ENCODE measurements at places on chromosomes 5 and 9.

- DNase-seq, result no peak
Measured at GRCh38 chr5:32443541-32444430, 754 bp downstream of the ZFR start.

- DNase-seq, result no peak
Measured at GRCh38 chr9:128428644-128429512, 8.2 kb downstream of the CERCAM start.

DNA sequence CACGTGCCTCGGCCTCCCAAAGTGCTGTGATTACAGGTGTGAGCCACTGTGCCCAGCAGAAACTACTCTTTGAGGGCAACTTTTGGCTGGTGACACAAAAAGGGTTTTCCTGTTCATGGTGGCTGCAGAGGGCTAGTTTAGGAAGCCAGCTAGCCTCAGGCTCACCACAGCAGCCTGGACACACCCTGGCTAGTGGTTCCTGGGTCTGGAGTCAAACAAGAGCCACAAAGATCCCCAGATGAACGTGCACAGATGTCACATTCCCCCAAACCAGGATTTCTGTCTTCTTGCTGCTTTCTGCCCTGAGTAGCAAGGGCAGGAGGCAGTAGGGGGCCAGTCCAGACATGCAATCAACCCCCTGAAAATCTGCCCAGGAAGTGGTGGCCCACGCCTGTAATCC, 6.8 kb downstream of the HBEGF start:
- no peak for DNase-seq

GRCh38 chr5:43623048-43623680, 20.2 kb downstream of the NNT start:
- DNase-seq, result no peak

- no peak for DNase-seq
Measured at GRCh38 chr5:37881359-37881758, 41.5 kb upstream of the GDNF start.

GRCh38 chr5:96297867-96298266, 135.2 kb downstream of the PCSK1 start:
- peak; percentile 99 for DNase-seq

DNA sequence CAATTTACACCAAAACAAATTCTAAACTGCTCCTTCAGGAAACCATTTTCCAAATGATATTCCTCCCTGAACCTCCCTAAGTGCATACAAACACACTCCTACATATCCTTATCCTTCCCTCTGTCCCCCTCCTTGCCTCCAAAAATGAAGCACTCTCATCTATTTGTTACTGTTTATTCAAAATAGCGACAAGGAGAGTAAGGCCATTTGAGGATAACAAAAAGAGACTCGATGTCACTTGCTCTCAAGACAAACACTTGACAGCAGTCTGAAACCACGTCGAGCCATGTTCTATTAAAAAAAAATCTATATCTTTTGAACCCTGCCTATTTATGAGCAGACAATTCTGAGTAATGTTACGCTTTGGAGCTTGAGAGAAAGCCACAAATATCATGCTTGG, 547.9 kb downstream of the DTWD2 start:
- DNase-seq, result no peak

GRCh38 chr9:129182625-129183494, 4.8 kb upstream of the IER5L start:
- DNase-seq, result no peak

DNA sequence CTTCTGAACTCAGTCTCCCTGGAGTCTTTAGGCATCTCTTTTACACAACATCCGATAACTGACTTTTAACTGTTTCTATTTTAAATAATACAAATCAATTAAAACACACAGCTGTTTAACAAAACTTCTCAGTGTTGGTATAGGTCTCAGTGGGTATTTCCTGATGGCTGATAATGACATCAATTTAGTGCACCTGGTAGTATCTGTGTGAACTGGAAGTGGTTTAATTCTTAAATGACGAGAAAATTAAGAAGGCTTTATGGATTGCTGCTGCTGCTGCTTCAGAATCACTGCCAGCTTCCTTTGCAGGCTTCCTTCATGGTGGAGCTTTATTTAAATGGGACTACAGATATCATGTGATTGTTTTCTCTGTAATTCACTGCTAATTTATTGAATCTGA, 92.3 kb downstream of the RPS23 start:
- no peak for DNase-seq

DNA sequence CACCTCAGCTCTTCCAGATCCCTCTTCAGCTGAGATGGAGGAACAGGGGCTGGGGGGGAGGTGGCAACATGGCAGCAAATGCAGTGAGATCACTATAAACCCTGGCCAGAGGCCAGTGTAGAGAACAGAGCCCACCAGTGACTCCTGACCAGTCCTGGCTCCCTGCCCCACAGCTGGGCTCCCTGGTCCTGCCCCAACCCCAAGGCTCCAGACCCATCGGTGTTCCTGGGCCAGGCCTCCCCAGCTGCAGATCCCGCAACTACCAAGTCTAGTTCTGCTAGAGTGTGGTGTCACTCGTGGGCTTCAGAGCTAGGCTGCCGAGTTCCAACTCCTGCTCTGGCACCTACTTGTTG, 16.8 kb downstream of the AKNA start:
- no peak for DNase-seq

DNA sequence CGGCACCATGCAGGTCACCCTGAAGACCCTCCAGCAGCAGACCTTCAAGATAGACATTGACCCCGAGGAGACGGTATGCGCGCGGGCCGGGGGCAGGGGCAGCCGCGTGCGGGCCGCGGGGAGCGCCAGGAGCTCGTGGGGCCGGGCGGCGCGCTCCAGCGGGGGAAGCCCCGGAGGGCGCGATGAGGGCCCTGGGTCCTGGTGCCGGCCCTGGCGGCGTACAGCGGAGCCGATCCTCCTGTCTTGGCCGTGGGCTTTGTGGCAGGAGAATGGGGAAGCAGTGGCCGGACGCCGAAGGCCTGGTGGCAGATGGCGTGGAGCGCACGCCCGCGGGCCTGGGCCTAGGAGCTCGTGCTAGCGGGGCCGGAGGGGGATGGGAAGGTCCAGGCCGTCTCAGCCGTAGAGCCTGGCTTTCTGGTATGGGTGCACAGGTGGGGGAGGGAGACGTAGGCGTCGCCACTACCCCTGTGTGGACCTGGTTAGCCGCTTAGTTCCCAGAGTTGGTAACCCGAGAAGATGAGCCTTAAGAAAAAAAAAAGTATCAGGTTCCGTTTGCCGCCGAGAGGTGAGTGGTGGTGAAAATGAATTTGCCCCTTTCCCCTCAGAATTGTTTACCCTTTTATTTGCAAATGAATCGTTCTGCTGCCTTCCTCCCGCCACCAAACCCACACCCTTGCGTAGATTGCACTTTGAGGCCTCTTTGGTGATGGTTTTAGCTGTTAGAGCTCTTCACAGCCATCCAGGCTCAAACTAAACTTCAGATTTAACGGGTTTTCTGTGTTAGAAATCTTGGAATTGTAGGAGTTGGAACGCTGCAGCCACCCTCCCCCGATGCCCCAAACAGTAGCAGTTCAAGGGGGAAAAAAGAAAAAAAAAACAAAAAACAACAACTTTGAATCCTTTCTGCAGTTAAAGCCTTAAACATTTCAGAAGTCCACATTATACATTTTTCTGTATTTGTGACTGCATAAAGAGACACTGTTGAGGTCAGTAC, 841 bp downstream of the RAD23B start:
- no peak for DNase-seq

DNA sequence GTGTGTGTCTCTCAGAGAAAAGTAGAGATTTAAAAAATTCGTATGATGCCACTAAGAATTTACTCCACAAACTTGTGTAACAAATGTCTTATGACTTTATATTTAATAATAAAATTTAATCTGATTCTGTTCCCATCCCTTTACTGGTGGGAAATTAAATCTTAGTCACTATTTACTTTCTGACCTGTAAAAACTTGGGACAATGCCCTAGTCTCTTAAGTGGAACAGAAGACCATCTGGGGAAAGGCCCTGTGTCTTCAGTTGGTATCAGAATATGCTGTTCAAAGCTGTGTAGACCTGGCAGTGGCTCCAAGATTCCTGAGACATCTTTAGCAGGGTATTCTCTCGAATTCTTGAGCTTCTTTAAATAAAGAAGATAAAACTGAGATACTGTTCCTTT, 2.6 kb upstream of the BDP1 start:
- DNase-seq, result no peak

DNA sequence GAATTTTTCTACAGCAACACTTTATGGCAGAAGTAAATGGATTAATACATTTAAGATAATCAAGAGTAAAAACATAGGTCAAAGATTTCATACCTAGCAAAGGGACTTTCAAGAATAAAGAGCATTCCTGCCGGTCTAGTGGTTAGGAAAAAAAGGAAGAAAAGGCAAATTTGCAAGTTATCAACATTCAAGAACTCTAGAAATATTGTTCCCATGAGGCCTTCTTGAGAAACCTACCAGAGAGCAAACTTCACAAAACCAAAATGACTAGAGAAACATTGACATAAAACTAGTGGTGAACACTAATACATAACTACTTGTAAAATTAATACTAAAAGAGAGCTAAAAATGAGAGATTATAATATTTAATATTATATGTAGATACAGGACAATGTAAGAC, 320.2 kb upstream of the RGMB start:
- no peak for DNase-seq

- DNase-seq, result no peak
Measured at GRCh38 chr5:146078566-146078965, 26.8 kb downstream of the PLAC8L1 start.

DNA sequence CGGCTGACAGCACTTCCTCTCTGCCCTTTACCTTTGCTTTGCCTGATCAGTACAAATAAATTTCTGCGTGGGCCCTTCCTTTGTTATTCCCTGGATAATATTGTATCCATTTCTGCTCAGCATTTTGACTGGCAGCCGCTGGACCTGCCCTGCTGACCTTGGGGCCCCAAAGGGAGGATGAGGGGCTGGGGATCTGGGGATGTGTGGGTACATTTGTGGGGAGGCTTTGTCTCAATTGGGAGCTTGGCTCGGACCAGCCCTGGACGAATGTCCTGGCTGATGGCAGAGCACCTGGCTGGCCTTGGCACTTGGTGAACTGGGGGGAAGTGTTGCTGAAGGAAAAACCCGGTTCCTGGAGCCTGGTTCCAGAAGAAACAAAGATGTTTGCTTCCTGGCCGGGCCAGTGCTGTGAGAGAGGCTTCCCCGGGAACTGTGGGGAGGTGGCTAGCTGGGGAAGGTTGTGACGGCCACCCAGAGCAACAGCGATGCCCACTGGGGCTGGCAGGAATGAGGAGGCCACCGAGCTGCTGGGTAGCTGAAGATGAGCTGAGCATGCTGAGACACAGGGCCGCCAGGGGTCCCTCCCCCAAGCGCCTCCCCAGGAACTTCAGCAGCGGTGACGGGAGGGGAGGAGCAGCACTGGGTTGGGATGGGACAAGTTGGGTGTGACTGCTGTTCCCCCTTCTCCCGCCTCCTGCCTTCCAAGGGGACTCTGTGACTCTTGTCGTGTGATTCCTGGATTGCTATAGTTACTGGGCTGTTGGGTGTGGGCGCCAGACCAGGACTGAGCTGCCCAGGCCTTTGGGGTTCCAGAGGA, 8.4 kb downstream of the LMX1B start:
- DNase-seq, result no peak

GRCh38 chr5:81942746-81943145, 29.1 kb upstream of the ATG10 start:
- DNase-seq, result no peak

DNA sequence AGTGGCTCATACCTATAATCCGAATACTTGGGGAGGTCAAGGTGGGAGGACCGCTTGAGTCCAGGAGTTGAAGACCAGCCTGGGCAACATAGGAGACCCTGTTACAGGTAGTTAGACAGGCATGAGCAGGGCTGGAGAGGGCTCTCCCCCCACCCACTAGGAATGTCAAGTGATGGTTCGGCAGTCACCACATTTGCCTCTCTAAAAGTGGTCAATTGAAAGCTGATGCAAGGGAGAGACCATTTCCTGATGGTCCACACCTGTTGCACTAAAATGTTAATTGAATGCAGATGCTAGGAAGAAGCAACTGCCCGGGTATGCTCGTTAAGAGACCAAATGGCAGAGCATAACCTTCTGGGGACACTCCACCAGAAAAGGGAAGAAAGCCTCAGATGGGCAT, 82.7 kb downstream of the SFXN1 start:
- DNase-seq, result no peak

DNA sequence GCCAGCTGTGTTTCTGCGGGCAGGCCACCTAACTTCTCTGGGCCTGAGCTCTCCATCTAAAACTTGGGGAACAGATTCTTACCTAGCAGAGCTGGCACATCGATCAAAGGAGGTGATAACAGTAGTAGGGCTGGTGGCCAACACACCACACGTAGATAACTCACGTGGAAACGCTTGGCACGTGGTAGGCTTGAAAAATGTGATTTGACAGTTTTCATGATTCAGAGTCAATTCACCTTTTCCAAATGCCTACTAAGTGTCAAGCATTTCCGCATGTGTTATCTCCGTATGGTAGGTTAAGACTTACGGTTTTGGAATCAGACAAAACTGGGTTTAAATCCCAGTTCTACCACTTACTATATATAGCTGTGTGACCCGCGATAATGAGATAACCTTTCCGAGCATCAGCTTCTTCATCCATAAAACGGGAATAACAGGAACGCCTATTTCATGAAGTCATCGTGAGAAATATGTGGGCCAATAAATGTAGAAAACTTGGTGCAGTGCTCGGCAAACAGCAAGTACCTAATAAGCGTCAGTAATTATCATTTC, 25.5 kb downstream of the NDUFA8 start:
- DNase-seq, result no peak

DNA sequence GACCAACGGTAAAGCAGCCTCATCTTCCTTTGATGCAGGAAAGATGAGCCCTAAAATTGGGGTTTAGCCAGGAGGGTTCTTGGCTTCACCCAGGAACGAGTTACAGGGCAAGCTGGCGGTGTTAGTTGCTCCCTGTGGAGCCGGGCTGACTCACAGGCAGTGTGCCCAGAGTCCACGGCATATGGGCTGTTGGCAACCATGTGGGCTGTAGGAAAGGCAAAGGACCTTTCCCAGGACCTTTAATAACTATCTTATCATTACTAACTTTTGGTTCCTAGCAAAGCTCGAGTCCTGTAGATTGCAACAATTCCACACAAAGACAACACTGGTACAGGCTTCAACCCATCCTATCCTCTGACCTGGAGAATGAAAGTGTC, 29.8 kb upstream of the CLPTM1L start:
- DNase-seq, result no peak

GRCh38 chr5:67795781-67796477, 419.6 kb upstream of the PIK3R1 start:
- DNase-seq, result no peak
